ENCODE measurements at places on chromosomes 6 and 20.

- no peak for DNase-seq
Observed at GRCh38 chr6:152636021-152636608, 1.0 kb downstream of the SYNE1 start.

DNA sequence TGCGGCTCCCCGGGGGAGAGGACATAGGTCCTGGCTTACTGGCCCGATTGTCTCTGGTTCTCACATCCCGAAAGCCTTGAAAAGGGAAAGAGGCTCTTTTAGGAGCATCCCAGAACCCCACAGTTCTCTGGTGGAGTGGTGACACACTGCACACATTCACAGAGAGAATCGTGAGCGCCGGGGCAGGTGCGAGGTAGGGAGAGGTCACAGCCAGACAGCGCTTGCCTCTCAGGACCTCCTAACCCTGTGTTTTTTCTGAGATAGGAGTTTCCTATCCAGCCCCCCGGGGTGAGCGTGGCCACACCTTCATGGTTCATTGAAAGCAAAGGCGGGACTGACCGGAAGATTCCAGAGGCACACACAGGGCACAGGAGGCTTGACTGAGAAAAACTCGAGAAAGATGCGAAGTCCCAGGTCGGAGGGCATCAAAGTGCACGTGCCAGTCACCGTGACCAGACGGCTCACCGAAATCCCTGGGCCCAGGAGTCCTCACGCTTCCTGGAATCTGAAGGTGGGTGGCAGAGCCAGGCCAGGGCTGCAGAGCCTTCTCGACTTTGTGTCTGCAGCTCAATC lies 46.5 kb upstream of the FRMD1 start:
- DNase-seq = no peak

- DNase-seq = no peak
Observed at GRCh38 chr20:53297154-53297529, 296.5 kb downstream of the ZNF217 start.

DNA sequence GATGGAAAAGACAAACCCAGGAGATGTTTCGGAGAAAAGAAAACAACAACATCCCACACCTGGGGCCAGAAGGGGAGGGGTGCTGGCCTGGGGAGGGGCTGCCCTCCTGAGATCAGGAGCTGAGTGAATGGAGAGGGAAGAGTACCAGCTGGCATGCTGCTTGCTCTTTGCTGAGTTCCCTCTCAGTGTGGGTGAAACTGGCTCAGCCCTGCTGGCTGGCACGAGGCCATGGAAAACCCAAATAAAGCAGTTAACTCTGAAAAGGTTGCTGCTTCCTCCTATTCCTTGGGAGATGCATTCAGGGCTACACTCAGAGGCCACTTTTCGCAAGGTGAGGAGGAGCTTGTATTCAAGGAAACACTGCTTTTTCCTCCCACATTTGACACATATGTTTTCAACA lies 8.0 kb upstream of the KCNK16 start:
- no peak for DNase-seq

DNA sequence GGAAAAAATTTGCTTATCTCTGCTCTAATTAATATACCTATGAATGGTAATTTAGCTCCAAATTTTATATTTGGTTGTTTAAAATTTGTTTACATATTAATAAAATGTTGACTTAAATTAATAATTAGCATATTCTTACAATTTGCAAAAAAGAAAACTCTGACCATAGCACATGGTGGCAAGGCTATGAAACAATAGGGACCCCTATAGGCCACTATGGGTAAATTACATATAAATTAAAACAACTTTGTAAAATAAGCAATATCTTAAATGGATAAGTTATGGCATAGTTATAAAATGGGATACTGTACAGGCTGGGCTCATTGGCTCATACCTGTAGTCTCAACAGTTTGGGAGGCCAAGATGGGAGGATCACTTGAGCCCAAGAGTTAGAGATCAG lies 76.0 kb downstream of the MKKS start:
- no peak for DNase-seq

DNA sequence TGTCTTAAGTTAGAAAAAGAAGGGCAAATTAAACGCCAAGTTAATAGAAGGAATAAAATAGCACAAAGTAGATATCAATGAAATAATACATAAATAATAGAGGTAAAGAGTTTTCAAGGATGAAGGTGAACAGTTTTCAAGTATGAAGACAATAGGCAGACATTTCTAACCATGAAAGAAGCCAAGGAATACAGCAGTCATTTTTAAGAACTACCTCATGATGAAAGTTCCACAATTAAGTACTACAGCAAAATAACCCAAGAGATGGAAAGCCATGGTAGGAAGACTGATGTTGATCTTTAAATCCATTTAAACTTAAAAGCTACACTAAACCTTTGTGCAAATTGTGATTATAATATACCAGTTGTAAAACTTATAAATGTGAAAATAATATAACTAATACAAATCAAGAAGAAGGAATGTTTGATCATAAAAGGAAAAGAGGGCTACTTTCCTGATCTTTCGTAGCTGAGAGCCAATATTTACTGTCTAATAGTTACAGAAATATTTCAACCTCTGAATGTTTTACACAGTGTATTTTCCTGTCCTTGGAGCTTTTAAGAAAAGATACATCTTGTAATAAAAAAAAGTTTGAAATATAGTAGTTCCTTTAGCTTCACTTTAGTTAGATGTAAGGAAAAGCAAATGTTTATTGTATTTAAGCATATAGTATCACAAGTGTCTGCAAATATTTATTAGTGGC lies 143.1 kb downstream of the STXBP5 start:
- no peak for DNase-seq

DNA sequence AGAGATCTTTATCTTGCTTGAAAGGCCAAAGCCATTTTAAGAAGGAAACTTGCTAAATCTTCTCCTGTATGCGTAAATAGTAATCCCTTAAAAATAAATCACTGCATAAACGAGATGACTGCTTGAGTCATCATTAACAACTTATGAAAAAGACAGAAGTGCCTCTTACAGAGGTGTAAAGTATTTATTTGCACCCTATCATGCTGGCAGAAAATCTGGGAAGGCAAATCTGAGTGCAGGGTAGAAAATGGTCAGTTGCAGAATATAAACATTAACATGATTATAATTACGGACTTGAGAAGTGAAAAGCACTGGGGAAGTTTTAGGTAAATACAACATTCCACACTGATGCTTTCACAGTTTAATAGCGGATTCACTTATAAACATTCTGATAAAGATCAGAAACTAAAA lies 67.5 kb upstream of the FBXO30 start:
- no peak for DNase-seq

DNA sequence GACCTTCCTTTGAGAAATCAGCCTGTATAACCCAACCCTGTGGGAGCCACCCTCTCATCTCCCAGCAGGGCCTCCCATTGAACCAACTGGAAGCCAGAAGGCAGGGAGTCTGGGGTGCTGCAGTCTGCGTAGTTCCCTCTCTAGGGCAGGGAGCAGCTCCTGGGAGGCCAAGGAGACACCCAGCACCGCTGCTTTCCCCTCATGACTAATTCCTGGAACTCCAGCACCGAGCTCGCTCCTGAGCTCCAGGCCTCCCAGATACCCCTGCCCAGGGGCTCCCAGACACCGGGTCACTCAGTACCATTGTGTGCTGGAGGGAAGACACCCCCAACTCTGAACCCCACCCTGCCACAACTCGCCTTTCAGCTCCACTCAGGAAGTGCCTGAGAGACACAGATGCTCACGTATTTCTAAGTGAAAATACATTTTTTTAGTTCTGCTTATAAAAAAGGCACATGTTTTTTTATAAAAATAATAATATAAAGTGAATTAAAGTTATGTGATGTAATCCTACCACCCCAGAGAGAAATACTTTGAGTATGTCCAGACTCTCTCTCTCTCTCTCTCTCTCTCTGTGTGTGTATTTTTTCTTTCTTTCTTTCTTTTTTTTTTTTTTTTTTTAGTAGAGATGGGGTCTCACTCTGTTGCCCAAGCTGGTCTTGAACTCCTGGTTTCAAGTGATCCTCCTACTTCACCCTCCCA lies 17.5 kb downstream of the PIM1 start:
- no peak for DNase-seq

DNA sequence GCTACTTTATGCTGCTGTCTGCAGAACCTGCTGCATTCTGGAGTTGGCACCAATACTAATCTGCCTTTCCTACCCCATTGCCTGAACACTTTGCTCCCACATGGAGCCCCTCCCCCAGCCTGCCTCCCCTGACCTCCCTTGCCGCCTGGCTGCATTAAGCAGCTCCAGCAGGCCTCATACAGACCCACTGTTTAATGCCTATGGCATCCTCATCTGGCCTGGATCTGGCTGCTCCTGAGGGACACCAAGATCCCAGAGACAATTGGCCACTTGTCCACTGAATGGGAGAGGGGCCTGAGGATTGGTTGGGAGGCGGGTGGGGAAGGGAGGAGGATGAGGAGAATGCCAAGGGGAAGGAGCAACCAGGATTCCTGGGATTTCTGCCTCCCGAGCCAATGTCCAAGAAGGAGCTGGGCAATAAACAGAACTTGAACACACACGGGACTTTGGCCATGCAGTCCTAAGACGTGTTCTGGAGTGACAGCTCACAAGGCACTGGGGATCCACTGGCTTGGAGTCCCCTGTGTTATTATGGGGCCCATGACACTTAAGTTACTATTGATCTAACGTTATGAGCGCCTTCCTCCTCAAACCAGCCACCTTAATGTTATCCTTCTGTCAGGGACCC lies 10.4 kb upstream of the KCNK5 start:
- no peak for DNase-seq

GRCh38 chr6:109117346-109118035 lies 22.2 kb downstream of the CEP57L1 start:
- no peak for DNase-seq

DNA sequence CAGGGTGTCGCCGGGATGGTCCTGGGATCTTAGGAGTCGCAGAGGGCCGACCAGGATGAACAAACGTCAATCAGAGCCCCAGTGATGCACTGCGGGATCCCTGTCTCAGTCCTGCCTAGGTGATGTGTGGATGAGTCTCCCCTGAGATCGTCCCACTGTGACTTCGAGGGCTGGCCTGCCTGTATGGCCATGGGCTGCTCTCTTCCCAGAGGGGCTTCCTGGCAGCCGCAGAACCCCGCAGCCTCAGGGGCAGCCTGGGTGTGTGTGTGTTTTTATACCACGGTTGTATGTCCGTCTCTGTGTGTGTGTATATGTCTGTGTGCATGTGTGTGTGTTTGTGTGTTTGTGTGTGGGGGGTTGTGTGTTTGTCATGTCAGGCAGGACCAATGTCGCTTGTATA lies 111.6 kb downstream of the MYLK4 start:
- no peak for DNase-seq

DNA sequence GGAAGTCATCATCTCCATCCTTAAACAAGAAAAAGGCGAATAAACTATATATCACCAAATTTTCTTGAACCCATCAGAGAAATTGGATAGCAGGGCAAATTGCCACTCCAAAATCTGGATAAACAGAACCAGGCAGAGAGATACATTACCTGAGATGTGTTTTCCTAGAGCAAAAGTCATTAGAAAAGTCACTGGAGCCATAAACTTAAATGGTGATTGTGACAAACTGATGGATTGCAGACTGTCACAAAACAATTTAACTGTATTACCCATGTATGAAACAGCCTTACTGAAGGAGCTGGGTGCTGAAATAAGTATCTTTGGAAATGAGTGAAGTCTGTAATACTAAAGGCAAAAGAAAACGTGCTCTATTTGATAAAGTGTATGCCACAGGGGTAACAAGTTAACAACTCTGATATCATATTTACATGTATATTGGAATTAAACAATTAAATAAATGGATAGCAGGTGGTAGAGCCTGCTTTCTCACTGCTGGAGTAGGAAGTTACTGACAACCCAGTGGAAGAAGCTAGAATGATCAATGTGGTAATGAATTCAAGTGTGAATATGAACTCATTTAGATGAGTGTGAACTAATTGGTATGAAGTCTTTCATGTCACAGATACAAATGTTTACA lies 186.9 kb downstream of the LMBRD1 start:
- no peak for DNase-seq

DNA sequence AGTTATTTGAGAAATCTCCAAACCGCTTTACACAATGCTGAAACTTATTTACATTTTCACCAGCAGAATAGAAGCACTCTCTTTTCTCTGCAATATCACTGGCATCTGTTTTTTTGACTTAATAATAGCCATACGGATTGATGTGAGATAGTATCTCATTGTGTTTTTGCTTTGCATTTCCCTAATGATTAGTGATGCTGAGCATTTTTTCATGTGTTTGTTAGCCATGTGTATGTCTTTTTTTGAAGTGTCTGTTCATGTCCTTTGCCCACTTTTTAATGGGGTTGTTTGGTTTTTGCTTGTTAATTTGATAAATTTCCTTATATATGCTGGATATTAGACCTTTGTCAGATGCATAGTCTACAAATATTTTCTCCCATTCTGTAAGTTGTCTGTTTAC lies 73.6 kb downstream of the FBXO5 start:
- no peak for DNase-seq

DNA sequence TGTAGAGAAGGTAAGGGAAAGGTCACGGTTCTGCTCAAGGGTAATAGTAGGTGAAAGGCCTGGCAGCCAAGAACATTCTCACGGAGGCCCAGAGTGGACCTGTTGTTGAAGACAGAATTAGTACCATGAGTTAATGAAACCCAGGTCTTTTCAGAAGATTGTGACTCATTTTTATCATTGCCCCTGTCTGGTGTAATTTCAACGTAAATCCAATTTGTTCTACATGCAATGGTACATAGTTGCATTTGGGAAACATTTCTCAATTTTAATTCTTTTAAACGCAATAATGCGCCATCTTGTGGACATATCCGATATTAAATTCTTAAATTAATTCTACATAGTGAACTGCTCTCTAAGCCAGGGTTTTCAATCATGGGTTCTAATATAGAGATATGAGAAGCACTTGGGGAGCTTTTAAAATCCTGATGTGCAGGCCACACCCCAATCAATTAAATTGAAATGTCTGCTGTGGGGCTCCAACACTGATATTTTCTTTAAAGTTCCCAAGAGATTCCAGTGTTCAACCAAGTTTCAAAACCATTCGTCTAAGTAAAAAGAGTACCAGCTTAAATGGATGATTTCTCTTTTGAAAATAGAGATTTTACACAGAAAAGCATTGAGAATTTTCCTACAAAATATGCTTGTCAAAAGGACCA lies 257.4 kb downstream of the PLCB1 start:
- no peak for DNase-seq

GRCh38 chr20:13149371-13150105 lies 71.5 kb upstream of the ISM1 start:
- no peak for DNase-seq

DNA sequence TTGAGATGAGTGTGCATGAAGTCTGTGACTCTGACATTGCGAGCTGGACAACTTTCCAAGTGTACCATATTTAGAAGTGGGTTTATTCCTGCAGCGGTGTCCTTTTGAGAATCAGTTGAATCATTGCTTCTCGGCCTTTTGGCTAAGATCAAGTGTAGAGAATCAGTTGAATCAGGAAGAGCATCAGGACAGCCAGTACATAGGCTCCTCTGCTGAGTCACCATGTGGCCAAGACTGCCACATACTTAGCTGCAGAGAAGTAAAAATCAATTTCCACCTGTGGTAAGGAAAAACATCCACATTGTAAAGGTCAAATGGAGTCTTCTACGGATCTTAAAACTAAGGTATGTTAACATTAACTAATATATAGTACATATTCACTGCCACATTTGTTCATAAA lies 428.4 kb upstream of the MARCKS start:
- DNase-seq = no peak

- DNase-seq = no peak
Observed at GRCh38 chr20:17497821-17498580, 33.2 kb downstream of the BFSP1 start.
